ENCODE measurements at places on chromosomes 6 and 20. TPM values are rescaled to one million over a fixed set of nuclear protein-coding genes. Genes with fewer than 3 reads are reported as not detected.

GRCh38 chr6:122401104-122401503 is 1.7 kb downstream of the HSF2 start:
- DNase-seq, result no peak

DNA sequence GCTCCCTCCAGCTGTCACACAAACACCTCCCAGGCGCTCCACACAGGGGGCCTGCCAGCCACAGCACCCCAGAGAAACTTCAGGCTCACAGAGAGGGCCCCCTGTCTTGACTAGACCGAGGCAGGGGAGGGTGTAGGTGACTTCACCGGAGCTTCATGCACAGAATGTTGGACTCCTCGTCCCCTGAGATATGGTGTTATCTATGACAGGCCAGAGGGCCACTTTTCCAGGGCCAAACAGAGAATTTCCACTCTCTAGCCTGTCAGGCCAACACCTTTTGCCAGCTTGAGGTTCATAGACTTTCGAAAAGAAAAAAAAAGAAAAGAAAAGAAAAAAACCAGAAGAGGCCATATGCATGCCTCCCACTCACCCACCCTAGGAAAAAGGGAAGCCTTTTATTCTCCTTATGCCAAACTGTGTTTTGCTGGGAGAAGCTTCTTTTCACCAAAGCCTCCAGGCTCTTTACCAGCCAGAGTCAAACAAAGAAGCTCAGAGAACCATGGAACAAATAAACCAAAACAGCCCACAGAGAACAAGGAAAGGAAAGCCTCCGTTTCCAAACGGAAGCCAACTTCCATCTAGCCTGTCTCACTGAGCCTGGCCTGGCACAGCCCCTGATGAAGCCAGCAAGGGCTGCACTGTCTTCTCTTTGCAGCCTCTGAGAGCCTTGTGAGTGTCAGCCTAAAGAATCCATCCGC is 313.2 kb upstream of the JARID2 start:
- no peak for DNase-seq

DNA sequence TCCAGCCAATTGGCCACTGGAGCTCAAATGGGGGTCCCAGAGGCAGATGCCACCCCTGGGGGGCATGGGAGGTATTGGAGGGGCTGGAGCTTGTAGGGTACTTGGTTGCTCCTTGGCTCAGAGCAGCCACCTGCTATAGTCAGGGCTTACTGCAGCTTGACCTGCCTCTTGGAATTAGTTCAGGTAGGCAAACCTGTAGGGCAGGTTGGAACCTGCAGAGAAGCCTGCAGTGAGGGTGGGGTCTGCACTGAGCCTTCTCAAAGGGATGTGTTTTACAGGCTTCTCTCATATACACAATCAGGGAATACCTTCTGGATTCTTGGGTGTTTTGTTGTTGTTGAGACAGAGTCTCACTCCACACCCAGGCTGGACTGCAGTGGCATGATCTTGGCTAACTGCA is 94.2 kb upstream of the MYL9 start:
- no peak for DNase-seq

DNA sequence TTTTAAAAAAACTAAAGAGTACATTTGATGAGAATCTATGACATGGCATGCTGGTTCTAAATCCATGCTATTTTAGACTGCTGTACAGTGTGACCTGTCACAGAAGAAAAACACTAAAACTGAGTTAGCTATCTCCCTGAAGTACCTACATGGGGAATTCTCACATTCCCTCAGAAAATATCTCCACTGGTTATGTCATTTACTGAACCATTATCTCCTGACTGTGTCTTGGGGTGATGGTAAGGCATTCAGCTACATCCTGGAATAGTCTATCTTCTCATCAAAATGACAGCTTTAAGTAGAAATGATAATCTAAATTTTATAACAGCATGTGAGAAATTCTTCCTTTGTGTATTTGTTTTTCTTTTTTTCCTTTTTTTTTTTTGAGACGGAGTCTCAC is 172.1 kb upstream of the HTR1E start:
- no peak for DNase-seq

DNA sequence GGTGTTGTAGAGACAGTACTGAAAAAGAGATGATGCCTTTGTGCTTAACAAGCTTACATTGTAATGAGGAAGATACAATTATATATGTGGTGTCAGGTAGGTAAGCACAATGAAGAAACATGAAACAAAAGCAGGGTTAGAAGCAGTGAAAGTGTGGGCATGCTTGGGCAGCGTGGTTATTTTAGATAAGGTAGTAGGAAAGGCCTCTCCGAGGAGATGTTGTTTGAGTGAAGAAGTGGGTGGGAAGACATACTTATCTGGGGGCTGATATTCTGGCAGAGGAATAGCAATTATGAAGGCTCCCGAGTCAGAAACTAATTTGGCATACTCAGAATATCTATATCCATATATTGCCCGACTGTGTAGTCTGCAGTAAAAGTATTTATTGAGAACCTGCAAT is 4.7 kb downstream of the CDKAL1 start:
- no peak for DNase-seq

- DNase-seq, result no peak
These were observed 82.6 kb downstream of the RIPOR3 start for GRCh38 chr20:50608750-50609104.

DNA sequence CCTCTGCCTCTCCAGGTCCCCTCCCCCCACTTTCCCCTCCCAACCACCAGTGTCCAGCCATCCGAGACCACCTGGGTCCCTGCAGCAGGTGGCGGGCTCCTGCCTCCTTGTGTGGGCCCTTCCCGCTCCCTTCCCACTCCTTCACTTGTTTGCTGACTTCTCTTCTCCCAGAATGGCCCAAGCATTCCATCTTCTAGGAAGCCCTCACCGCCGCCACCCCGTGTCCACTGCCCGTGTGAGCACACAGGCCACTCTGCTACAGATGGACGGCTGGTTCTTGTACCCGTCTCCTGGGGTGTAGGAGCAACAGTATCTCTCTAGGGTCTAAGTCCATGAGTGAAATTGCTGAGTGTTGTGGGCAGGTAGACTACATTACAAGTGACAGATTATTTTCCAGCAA is 15.0 kb downstream of the BPHL start:
- no peak for DNase-seq

- DNase-seq, result no peak
These were observed 16.0 kb upstream of the FBXO30 start for GRCh38 chr6:145830612-145831011.

Gene SIRPB1
- 6.6 TPM for total RNA-seq

Gene MICB
- total RNA-seq, result 2.9 TPM

Gene DUSP15
- total RNA-seq, result 49.5 TPM

Gene HLA-G
- total RNA-seq, result 1.2 TPM

Gene ETV7
- 6.7 TPM for total RNA-seq

Gene CCN6
- 0.18 TPM for total RNA-seq

Gene ALDH8A1
- total RNA-seq, result 3.3 TPM

Gene ARMH2
- not detected for total RNA-seq

Gene DCDC2
- not detected for total RNA-seq

Gene MEP1A
- total RNA-seq, result not detected

Data from sciatic nerve (tissue), 2 donors.